DMS 273 treated with DMSO at 0.1 percent for 48 hours (cell line): ENCODE measurements at places on chromosomes 12 and 14.

- DNase-seq, result no peak
Observed at GRCh38 chr12:79665212-79665887, 25.4 kb downstream of the PAWR start.

DNA sequence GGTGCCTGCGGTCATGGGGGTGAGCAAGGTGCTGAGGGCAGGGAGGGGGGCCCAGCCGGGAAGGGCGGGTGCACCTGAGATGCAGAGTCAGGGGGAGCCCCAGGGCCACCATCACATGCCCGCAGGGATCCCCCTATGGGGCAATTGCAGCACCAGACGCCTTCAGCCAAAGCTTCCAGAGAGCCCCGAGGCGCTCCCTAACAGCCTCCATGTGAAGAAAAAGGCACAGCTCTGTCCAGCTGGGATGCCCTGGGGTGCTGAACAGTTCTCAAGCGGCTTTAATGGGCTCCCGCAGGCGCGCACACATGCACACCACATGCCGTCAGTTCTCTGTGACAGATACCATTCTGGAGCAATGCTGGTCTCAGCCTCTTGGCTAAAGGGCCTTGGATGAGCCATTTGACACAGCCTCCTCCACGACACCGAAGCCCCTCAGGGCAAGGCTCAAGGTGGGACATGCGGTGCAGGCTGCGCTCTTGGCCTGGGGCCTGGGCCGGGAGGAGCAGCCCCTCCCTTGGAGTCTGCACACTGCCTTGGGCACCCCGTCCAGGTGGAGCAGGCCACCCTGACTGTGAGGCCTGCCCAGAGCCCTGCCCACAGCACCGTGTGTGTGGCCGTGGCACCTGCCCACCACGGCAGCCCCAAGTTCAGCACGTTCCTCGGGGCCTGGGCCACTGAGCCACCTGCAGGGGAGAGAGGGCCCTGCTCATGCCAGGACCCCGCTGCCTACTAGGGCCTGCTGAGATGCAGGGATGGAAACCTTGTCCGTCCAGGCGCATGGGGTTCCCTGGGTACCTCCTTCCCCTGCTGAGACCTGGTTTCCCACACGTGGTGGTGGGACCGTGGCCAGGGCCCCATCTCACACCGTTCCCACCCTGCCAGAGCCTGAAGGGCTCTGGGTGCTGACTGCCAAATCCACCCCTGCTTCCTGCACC lies 7.7 kb downstream of the XRCC3 start:
- no peak for DNase-seq

- DNase-seq, result no peak
Observed at GRCh38 chr12:24197532-24197931, 248.1 kb upstream of the SOX5 start.

DNA sequence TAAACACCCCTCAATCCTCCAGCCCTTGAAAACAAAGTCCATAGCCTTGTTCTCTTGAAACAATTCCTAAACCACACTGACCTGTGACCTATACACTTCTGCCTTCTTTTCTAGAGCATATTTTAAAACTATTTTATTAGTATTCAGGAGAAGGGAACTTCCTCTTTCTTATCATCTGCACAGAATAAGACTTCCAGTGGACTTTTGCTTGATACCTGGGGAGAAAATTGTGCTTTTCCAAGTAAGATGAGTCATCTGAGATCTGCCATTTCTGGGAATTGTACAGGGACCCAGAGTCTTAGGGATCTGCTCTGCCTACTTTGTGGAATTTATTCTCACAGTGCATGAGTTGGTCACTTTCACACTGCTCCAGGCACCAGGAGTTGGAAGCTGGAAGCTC lies 10.5 kb upstream of the WNT5B start:
- DNase-seq, result no peak

DNA sequence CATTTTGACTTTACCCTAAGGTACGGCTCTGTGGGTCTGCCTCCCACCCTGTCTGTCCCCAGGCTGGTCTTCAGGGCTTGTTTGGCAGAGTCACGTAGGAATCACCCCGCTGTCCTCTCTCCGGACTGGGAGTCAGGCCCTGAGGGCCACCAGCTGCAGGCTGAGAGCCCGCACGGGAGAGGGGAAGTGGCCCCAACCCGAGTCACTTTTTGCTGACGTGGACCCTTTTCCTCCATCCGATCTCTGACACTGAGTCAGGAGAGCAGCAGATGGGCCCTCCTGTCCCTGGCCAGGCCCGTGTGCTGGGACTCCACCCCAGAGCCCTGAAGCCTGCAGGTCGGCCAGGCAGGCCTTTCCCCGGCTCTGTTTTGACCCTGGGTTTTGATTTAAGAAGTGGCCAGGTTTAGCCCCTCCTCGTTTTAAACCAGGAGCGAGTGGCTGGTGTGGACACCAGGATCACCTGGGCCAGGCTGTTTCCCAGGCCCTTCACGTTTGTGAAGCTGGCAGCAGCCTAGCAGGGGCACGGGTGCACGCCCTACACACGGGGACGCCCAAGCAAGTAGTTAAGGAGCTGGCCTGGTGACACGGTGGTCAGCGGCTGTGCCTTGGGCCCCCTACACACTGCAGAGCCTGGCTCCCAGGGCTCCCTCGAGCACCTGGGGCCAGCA lies 12.5 kb upstream of the TEX22 start:
- DNase-seq, result no peak

DNA sequence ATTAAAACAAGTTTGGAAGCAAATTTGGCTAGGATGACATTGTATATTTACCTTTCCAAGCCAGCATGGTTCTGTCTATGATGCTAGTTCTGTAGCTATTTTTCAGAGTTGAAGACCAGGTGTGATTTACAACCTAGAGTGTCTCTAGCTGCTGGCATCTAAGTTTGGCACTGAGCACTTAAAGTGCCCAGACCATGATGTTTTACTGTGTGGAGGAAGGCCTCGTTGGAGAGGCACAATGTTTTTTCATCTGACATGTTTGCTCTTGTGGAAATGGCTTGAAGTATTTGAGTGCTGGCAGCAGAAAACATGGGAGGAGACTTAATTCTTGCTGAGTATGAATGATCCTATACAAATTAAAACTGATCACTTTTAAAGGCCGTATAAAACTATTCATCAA lies 13.0 kb upstream of the C12orf71 start:
- DNase-seq, result no peak

DNA sequence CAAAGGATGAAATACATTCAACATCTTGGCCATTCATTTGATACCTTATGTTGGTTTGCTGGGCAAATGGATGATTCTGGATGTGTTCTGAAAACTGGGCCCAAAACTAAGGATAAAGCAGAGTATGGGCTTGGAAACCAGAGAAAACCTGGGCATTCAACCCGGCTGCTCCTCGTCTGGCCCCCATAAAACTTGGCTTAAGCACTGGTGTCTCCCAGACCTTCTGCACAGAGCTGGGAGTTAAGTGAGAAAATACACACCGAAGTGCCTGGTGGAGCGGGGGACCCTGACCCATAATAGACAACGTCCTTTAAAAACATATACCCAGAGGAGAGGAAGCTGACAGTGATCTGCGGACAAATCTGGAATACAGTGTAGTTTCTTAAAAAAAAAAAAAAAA lies 112.5 kb downstream of the FOXN3 start:
- DNase-seq, result no peak

DNA sequence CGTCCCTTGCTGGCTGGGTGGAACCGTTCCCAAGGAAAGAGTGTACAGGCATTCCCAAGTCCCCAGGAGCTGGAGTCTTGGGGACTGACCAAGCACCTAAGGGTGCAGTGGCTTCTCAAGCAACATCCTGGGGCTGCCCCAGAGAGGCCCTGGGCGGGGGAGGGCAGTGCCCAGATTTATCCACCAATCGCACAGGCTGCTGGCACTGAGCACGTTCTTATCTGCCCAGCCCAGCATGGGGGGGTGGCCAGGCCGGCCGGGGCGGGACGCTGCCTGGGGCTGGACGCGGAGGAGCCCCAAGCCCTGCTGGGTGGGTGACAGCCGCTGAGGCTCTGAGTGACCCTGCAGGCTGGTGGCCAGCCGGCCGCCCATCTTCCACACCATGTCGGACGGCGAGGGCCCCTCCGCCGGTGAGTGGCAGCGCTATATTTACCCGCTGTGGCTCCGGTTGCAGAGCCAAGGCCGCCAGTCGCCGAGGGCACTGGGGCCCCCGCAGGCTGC lies 53.4 kb downstream of the CYP46A1 start:
- DNase-seq, result no peak

DNA sequence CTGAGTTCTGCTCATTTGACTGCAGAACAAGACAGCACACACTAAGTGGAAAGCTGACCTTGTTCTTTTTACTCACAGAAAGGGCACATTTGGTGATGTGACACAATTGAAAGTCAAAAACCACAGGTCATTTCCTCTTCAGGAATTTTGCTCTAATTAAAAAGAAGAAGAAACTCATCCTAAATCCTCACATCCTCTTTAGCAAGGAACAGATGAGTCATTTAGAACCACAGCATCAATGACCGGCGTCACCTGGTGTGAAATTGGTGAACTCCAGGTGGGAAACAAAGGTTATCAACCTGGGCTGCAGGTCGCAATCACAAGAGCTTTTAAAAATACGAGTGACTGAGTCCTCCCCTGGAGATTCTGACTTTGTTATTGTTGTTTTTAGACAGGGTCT lies 2.9 kb upstream of the RNU6-8 start:
- no peak for DNase-seq

DNA sequence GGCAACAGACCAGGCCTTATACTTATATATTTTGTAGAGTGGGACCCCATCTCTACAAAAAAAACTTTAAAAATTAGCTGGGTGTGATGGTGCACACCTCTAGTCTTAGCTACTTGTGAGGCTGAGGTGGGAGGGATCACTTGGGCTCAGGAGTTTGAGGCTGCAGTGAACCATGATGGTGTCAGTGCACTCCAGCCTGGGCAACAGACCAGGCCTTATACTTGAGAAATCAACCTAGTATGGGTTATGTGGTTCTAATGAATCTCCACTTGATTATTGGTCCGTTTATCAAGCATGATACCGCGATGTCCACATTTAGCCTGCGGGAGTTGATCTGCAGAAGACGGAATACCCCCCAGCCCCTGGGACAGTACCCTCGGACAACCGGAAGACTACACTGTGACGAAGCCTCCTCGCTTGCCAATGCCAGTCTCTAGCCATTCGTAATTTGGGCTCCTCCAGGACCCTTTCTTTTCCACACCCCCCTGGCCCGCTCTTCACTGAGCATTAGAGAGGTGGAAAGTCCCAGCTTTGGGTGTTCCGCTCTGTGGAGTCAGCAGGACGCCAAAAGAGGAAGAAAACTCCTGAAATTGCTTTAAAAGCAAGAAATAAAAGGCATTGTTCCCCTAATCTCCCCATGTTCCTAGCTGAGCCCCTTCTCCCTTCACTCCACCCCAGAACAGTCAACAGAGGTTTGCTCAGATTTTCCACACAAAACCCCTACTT lies 19.4 kb downstream of the LTBP2 start:
- no peak for DNase-seq

- no peak for DNase-seq
Observed at GRCh38 chr14:30751646-30752416, 122.5 kb upstream of the COCH start.

DNA sequence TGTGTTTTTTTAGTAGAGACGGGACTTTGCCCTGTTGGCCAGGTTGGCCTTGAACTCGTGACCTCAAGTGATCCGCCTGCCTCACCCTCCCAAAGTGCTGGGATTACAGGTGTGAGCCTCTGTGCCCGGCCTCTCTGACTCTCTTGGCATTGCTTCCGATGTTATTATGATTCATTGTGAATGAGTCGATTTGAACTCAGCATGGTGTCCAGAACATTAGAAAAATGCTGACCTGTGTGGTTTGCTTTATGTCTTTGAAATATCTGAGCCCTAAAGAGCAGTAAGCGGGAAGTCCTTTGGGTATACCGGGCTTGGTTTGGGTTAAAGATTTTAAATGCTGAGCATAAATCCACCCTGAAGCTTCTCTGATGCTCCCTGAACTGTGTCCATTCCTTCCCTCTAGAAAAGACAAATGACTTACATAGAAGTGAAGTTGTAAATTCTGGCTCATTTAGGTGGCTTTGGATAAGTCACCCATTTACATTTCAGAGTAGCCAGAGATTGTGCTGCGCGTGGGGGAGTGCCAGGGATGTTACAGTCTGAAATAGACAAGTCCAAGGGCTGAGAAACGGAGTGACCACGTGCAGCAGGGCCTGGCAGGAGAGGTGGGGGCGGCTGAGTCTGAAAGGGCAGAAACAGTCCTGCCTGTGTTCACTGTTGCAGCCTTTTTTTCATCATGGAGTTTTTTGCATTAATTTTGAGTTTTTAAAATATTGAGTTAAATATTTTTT lies 39.6 kb downstream of the SLC15A4 start:
- no peak for DNase-seq

DNA sequence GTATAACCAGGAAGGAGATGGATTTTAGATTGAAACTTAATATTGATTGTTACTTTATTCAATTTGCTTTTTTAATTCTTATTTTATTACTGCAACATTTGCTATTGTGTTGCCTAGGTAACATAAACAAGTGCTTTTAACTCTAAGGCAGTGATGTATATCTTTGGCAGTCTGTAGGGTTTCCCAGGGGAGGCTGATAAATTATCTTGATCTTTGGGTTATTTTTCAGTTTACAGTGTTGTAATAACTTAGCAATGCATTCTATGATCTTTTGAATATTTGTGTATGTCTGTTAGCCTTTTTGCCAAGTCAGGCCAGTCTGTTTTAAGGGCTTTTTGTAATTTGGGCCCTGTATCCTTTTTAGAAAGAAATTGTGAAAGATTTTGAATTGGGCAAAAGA lies 7.8 kb upstream of the DTD2 start:
- DNase-seq, result no peak

- no peak for DNase-seq
Observed at GRCh38 chr12:127245437-127245836, 1021.5 kb upstream of the TMEM132C start.

DNA sequence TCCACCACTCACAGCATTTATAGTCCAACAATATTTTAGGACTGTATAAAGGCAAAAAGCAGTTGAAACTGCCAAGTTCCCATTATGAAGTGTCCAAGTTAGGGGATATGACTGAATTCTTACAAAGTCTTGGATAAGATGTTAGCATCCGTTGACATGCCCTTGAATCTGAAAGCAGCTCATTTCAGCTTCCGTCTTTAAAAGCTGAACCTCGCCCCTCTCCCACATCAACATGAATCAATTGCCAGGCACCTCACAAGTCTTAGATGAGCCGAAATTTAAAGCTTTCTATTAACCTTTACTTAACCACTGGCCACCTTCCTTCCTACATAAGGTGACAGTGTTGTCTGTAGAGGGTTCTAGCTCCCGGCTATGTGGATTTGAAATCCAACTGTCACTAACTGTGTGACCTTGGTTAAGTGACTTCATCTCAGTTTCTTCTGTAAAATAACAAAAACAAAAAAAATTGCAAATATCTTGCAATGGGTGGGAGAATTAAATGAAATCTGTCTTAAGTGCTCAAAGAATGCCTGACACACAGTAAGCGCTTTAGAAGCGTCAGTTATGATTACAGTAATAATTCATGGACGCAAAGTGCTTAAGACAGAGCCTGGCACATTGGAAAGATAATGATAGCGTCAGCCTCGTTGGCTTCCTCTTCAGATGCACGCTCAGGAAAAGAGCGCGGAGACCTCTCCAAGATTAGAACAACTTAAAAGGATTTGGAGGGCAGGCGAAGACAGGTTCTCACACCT lies 1.2 kb downstream of the PPP1CC start:
- DNase-seq, result no peak
